ENCODE measurements at places on chromosomes 1 and 21. TPM values are rescaled to one million over a fixed set of nuclear protein-coding genes. Genes with fewer than 3 reads are reported as not detected.

Gene GPR157
- total RNA-seq = 10.1 TPM

- no peak within 1 kb of the TSS for H3K4me3 ChIP-seq
- DNase-seq = no peak
- H3K27ac ChIP-seq = no peak within 1 kb of the TSS
- no peaks in the 10 kb centered on the region for H3K4me1 ChIP-seq
- H3K27me3 ChIP-seq = no peaks in the 10 kb centered on the region
Measured at GRCh38 chr1:60073605-60074278, at the start of gene C1orf87. Gene C1orf87 (minus strand): TSS chr1:60073770. CDS start chr1:60072643, 1,127 bp downstream.

- H3K27me3 ChIP-seq = no peaks in the 10 kb centered on the region
- H3K27ac ChIP-seq = no peak overlapping the region
- no peaks in the 10 kb centered on the region for H3K36me3 ChIP-seq
- no peak for DNase-seq
Measured at GRCh38 chr1:5982868-5983267, 9.4 kb downstream of the NPHP4 start.

GRCh38 chr1:25754470-25755181 is 45.4 kb upstream of the SELENON start:
- H3K36me3 ChIP-seq = no peaks in the 10 kb centered on the region
- H3K4me3 ChIP-seq = no peak overlapping the region
- no peak for DNase-seq
- H3K27me3 ChIP-seq = peaks cover 6% of the 10 kb centered on the region

- no peak overlapping the region for H3K4me3 ChIP-seq
- no peak overlapping the region for H3K27ac ChIP-seq
- H3K36me3 ChIP-seq = no peaks in the 10 kb centered on the region
Measured at GRCh38 chr1:232589812-232590743, 39.9 kb downstream of the SIPA1L2 start.

Data from GM12878 (cell line).